ENCODE measurements at places on chromosomes 7 and 10.

- DNase-seq = no peak
These were observed 285.1 kb upstream of the ADARB2 start for GRCh38 chr10:2022401-2022800.

DNA sequence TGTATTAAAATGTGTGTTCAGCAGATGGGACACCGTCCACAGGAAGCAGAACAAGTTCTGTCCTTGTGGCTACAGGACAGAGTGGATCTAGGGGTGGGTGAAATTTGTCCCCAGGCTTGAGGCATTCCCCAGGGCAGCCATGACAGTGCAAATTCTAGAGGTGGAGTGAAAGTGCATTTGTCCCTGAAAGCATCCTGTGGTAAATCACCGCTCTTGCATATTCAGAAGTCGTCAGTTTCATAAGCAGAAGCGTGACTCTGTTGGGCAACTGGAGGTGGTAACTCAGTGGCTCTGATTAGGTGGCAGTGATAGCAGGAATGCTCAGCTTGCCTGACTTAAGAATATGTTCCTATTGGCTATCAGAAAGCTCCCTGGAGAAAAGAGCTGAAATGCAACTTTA is 96.6 kb downstream of the SNX10 start:
- no peak for DNase-seq

- DNase-seq = no peak
These were observed 568 bp downstream of the MGAM2 start for GRCh38 chr7:142112086-142112485.

GRCh38 chr7:75617634-75618234 is 121.0 kb downstream of the HIP1 start:
- peak; percentile 13 for DNase-seq

- no peak for DNase-seq
These were observed 96.8 kb downstream of the SPAG6 start for GRCh38 chr10:22442063-22442462.

DNA sequence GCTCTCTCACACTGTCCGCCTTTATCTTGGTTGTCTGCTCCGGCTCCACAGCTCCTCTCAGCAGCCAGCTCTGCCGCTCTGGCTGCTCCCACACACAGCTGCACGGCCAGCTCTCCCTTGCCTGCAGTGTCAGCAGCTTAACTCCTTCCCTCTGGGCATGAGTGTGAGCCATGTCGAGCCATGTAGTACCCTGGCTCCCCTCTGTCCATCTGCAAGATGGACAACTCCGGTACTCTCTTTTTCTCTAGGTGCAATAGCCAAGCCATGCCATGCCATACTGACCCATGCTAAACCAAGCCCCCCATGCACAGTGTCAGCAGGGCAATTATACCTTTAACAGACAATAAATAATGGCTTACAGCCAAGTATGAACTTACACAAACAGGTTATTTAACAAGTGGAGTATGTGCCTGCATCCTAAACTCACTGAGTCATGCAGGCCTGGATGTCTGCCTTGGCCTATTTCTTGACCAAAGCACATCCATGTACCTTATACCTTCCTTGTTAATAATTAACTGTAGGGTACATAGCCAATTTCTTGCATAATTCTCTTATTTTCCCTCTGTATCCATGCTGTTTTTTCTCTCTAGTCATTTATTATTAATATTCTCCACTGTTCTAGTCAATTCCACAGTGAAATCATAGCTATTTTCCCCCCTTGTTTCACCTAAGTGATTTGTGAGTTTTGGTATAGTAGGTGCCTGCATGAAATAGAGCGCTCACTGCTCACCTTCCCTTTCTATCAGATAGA is 170.9 kb downstream of the CDK14 start:
- no peak for DNase-seq

DNA sequence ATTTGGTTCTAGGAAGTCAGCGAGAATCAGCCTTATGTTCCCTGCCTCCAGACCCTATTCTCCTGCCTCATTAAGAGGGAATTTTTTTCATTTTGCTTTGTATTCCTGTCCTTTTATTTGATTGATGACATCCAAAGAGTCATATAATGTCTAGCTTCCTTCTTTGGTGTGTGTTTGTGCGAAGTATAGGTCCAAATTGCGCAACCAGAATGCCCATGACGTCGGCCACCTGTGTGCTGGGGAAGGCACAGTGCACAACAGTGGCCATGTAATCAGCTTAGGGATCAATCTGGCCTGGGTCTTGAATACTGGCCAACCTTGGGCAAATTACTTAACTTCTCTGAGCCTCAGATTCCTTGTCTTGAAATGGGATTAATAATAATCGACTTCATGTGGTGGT is 206.2 kb downstream of the VTI1A start:
- DNase-seq = no peak

GRCh38 chr10:124632064-124632531 is 112.1 kb downstream of the FAM53B start:
- DNase-seq = no peak

DNA sequence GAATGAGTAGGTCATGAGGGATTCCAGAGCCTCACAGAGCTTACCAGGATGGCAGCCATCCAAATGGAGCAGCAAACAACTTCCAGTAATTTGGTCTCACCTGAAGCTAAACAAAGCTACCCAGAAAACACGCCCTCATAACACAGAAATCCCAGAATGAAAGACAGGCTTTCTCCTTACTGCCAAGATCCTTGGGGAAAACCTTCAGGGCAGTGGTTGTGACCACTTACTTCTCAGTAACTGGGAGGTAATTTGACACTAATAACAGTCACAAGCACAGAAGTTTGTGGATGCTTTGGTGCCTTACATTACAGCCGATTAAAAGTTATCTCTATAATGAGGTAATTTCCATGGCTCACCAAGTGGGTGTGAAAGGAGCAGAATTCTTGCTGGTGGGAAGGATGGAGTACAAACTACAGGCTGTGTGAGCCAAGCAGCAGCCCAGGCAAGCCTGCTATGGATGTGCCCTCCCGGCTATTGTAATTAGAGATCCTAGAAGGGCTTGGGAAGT is 10.4 kb downstream of the WDR91 start:
- no peak for DNase-seq

DNA sequence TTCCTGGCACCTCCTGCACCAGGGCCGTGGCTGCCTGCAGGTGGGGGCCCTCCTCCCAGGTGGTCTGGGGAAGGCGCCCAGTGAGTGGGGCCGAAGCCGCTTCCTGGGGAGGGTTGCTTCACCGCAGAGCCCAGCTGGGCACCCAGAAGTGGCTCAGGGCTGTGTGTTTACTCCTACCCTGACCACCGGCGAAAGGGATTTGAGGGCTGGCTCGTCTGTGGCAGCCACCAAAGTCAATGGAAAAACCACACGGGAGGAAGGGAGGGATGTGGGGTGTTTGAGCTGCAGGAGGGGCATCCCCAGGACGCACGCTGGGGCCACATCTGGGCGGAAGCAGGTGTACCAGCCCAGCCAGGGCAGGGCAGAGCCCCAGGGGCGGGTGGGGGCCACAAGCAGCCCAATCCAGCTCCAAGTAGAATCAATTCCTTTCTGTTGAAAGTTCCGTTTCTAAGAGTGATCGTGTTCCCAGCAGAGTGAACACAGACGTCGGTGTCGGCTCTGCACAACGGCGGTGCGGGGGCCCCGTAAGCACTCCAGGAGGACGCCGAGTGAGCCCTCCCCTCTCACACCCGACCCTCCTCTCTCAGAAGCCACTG is 69.9 kb downstream of the FOXL3 start:
- no peak for DNase-seq

GRCh38 chr10:49119746-49120145 is 4.4 kb upstream of the VSTM4 start:
- DNase-seq = no peak

GRCh38 chr7:95871075-95871848 is 98.9 kb downstream of the DYNC1I1 start:
- no peak for DNase-seq

- DNase-seq = no peak
These were observed 97.0 kb downstream of the TPK1 start for GRCh38 chr7:144738708-144739314.

- no peak for DNase-seq
These were observed 174.2 kb downstream of the PTEN start for GRCh38 chr10:88037623-88038022.

- no peak for DNase-seq
These were observed 193.5 kb downstream of the MGMT start for GRCh38 chr10:129660569-129660968.

DNA sequence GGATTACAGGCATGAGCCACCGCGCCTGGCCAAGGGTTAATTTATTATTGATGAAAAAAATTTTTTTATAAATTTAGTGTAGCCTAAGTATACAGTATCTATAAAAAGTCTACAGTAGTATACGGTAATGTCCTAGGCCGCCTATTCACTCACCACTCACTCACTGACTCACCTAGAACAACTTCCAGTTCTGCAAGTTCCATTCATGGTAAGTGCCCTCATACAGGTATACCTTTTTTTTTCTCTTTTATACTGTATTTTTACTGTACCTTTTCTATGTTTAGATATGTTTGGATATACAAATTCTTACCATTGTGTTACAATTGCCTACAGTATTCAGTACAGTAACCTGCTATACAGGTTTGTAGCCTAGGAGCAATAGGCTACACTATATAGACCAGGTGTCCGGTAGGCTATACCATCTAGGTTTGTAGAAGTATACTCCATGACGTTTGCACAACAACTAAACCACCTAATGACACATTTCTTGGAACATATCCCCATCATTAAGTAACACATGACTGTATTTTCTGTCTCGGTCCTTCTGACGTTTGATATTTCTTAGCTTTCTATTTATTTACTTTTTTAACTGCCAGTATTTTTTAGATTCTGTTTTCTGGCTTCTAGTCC is 23.4 kb downstream of the IRF5 start:
- no peak for DNase-seq

GRCh38 chr10:75043256-75044131 is 68.0 kb upstream of the SAMD8 start:
- DNase-seq = no peak

- no peak for DNase-seq
These were observed 94.4 kb upstream of the INSIG1 start for GRCh38 chr7:155203059-155203881.

GRCh38 chr10:114938856-114939193 is 830 bp downstream of the TRUB1 start:
- DNase-seq = no peak

- DNase-seq = no peak
These were observed 435.6 kb upstream of the C7orf33 start for GRCh38 chr7:148155000-148155399.

GRCh38 chr10:52688899-52689298 is 83.7 kb downstream of the MBL2 start:
- no peak for DNase-seq

DNA sequence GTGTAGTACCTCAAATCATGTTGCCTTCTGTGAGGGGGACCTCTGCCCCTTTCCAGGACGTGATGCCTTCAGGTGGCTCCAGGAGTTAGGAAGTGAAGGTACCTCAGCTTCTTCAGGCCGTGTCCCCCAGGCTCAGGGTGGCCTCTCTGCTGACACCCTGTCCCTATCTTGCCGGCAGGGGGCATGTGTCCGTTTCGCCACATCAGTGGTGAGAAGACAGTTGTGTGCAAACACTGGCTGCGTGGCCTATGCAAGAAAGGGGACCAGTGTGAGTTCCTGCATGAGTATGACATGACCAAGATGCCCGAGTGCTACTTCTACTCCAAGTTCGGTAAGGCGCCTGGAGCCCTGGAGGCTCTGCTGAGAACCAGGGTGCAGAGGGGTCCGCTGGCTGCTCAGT is 9.2 kb downstream of the CPSF4 start:
- DNase-seq = no peak

GRCh38 chr10:130079614-130080460 is 30.8 kb downstream of the C10orf143 start:
- no peak for DNase-seq

GRCh38 chr10:83515001-83515400 is 624.3 kb upstream of the GHITM start:
- DNase-seq = no peak

DNA sequence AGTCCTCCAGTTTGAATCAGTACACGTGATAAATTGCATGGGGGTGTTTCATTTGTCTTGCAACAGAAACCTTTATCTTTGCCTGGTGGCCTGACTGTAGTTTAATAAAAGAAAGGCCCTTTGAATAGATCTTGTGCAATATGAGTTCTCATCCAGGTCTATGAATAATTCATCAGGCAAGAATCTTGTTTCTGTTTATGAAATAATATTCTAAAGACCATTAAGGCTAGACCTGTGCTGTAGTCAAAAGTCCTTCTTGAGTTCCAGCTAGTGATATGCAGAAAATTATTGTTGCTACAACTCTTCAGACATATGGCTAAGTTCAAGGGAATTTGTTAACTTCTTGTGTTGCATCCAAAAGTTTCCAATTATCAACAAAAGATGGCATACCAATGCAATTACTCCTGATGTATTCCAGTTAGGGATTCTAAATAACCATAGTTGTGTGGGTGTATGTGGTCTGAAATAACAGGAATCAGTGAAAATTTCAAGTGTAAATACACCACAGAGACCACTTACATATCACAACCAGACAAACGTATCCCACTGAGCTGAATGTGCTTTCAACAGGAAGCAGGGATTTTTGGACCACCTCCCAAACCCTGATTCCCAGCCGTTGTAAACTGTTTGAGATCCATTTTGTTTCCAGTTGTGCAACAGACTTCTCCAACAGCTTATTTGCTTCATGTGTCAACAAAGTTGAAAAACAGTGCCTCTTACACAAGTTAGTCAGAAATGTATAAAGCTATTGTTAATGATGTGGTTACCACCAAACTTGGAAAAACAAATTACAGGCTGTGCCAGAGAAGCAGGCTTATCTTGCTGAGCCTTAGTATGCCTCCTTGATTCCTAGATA is 54.7 kb upstream of the BICC1 start:
- DNase-seq = no peak

- DNase-seq = no peak
These were observed 21.8 kb downstream of the STMP1 start for GRCh38 chr7:135684136-135684535.

GRCh38 chr10:91796331-91797047 is 1.7 kb upstream of the TNKS2 start:
- DNase-seq = no peak

DNA sequence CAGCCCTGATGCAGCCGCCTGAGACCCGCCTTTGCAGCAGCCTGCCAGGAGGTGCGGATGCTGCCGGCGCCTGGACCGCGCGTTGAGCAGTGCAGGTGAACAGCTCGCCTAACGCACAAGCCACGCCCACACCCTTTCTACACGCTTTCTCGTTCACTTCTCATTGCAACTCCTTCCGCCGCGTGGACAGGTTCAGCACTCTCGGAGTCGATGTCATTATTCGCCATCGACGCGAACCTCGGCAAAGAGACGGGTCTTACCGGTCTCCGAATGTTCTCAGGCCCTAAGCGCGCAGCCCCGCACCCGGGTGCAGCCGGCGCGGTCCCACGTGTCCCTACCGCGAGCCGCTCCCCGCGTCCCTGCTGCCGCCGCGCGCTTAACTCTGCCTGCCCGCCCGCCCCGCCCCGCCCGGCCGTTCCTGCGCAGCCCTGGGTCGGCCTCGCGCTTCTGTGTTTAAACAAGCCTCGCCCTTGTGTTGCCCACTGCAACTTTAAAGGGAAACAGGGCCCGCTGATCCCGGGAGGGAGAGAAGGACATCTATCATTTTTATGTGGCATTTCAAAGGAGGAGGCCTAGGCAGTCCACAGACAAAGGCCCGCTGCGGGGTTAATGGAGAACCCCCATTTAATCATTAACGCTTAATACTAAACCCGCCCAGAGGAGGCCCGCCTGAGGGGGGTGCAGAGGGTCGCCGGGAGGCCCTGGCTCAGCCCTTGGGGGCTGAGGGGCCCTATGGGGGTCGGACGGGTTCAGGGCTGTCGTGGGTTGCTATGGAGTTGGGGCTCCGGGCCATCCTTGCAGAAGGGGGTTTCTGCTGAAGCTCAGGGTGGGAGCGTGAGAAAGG is 128.5 kb downstream of the WDR11 start:
- DNase-seq = no peak

Data from stimulated activated CD8-positive, alpha-beta memory T cell treated with anti-CD3 and anti-CD28 coated beads, Interleukin-4, amount 100 ng/mL, for 4 hours (primary cell).